Tibial nerve (tissue), 4 donors: ENCODE measurements at places on chromosomes 1 and 21. TPM values are rescaled to one million over a fixed set of nuclear protein-coding genes. Genes with fewer than 3 reads are reported as not detected.

Gene KLF17
- total RNA-seq: not detected

Gene HFM1
- 9.0 TPM for total RNA-seq

Gene RYR2
- total RNA-seq: 0.20 TPM

Gene NTNG1
- 1.5 TPM for total RNA-seq

Gene FAM151A
- total RNA-seq: not detected

Gene G0S2
- 1,224 TPM for total RNA-seq

Gene CAPN8
- not detected for total RNA-seq

Gene NID1
- total RNA-seq: 192 TPM

Gene VANGL2
- 2.0 TPM for total RNA-seq

Gene OR2L13
- 0.87 TPM for total RNA-seq

Gene S100A13
- 105 TPM for total RNA-seq

Gene MAP3K6
- total RNA-seq: 118 TPM

Gene BEND5
- total RNA-seq: 3.3 TPM

Gene TPTE
- not detected for total RNA-seq

Gene DNAJB4
- 33.9 TPM for total RNA-seq

Gene HRNR
- total RNA-seq: not detected

Gene SORT1
- total RNA-seq: 199 TPM

Gene FMOD
- 203 TPM for total RNA-seq

Gene TRAF3IP3
- 8.0 TPM for total RNA-seq

Gene TTC3
- 145 TPM for total RNA-seq

Gene ABCG1
- 32.8 TPM for total RNA-seq

Gene KIAA0040
- total RNA-seq: 19.0 TPM

Gene NECTIN4
- total RNA-seq: not detected

Gene CFAP74
- total RNA-seq: not detected

Gene RNF220
- total RNA-seq: 110 TPM

Gene OLFM3
- not detected for total RNA-seq
